Activated CD4-positive, alpha-beta memory T cell treated with anti-CD3 and anti-CD28 coated beads for 36 hours (primary cell): ENCODE measurements at places on chromosomes 16 and 17.

GRCh38 chr16:88406096-88407041, 23.6 kb downstream of the ZNF469 start:
- no peak for DNase-seq

GRCh38 chr17:51128076-51128475, 7.4 kb upstream of the SPAG9 start:
- peak; percentile 35 for DNase-seq

DNA sequence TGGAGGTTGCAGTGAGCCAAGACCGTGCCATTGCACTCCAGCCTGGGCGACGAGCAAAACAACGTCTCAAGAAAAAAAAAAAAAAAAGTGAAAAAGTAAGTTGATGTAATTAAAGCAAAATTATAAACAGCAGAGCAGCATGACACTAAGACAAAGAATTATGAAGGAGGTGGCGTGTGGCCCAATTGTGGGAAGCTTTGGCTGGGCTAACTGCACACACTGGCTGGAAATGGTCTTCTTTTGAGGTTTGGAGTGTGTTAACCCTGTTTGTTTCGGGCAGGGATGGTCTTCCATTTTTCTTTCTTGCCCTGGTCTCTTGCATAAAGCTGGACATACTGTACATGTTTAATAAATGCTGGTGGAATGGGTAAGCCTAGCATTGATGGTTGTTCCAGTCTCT, 54.8 kb downstream of the RAP1GAP2 start:
- DNase-seq: no peak

DNA sequence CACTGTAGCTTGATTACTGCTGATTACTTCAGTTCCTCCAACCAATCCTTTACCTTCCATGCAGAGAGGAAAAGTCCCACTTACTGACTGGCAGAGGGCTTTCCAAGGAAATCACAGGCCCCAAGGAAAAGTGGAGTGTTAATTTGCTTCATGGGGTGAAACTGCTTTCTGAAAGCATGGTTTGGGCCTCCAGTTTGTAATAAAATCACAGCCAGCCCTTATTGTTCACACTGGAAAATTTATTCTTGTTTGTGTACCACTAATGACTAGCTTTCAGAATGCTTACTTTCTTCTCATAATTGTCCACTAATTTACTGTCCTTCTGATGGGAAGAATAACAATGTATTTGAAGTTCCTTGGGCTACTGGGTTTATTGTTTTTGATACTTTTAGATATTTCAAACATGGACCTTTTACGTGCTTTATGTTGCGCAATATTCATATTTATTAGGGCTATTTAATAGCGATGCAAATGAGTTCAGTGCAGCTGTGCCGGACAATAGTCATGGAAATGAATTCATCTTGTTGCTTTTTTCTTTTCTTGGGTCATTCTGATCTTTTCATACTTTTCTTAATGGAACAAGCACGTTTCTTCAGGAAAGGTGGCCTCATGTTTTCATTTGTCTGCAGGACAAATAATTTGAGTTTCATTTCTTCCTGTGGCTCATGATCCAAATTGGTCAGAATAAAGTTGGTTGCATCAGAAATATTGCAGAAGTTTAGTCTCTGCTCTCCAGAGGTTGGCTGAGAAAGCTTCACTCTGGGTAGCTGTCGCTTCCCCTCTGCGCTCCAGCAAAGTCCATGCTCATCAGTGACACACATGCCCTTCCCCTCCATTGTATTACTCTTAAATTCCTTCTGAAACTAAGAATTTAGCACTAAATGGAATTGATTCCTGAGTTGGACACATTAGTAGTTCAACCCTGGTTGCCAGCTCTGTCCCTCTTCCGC, 128.7 kb downstream of the PRKCA start:
- DNase-seq: no peak

DNA sequence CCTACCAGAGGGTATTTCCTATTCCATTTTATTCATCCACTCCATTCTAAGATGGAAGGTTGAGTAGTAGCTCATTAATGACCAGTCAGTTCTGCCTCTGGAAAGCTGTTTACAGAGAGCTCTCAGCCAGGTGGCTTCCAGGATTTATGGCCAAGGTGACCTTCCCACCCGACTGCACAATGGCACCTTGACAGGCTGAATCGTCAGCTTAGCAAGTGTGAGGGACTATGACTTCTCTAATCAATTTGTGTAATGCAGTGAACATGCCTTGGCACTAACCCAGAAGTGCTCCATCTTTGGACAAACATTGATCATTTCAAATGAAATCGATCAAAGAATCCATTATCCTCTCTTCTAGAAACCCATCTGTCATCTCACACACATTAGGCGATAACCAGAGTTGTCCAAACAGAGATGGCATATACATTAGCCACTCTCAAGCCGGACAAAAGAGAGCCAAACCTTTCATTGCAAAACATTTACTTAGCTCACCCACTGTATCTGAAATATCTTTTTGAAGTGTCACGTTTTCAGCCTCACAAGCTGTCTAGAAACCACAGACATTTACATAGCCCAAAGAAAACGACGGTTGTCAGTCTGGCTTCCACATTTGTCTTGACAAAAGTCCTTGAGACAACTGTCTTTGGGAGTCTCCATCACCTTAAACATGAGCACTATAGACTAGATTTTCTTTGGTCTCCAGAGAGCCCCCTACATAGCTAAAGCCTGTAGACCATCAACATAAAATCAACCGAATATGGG, 35.6 kb downstream of the CLEC3A start:
- no peak for DNase-seq

GRCh38 chr17:38701504-38702165, 3.4 kb upstream of the MLLT6 start:
- DNase-seq: peak; percentile 94
